ENCODE measurements at places on chromosomes 1 and 21.

- DNase-seq = no peak
Observed at GRCh38 chr1:234727018-234727940, 117.3 kb upstream of the IRF2BP2 start.

DNA sequence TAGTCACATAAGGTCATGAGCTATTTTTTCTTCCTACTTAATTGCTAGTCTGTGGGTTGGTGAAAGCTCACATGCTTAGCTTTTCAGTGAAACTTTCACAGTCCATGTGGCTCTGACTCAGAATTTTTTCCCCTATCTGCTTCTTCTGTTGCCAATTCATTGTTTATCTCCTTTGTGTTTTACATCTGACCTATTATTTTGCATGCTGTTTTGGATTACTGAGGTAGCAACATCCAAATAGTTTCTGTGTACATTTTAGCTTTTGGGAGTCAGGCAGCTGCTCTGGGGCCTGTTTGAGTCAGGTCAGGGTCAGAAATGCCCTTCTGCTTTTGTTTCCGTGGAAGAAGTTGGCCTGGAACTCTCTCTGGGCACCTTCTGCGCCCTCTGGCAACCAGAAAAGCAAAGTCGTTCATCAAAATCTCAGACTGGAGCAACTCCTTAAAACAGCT, 40.0 kb downstream of the ROR1 start:
- DNase-seq = no peak

DNA sequence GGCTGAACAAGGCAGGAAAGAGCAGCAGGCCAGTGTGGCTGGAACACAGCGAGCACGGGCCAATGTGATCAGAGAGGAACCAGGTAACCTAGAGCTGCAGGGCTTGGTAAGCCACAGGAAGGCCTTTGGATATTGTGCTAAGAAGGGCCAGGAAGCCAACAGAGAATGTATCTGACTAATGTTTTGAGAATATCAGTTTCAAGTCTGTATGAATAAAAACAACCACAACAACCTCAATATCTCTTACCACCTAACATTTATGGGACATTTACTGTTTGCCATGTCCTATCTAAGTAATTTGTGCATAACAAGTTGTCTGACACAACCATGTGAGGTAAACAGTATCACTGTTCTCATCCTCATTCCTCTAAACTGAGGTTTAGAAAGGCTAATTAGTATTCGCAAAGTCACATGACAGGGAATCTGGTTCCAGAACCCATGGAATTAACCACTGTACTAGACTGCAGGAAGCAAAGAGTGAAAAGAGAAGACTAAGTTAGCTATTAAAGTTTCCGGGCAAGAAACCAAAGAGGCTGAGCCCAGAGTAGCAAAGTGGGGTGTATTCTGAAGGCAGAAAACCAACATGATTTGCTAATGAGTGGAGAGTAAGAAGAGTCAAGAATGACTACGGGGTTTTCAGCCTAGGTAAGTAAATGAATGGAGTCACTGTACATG, 38.9 kb downstream of the SPRTN start:
- DNase-seq = no peak

- DNase-seq = no peak
Observed at GRCh38 chr1:162361349-162361748, 15.3 kb downstream of the SPATA46 start.

DNA sequence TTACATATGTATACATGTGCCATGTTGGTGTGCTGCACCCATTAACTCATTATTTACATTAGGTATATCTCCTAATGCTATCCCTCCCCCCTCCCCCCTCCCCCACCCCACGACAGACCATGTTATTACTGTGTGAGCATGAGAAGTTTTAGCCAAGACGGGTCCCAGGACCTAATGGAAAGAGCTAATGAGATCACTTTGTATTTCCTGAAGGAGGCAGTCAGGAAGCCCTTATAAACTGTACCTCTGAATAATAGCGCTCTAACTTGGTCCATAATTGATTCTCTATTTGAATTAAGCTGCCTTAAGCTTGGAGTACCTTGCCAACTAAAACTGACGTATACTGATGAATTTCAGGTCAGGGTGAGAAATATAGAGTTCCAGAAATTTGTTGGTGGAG, 4.1 kb upstream of the NEGR1 start:
- no peak for DNase-seq

DNA sequence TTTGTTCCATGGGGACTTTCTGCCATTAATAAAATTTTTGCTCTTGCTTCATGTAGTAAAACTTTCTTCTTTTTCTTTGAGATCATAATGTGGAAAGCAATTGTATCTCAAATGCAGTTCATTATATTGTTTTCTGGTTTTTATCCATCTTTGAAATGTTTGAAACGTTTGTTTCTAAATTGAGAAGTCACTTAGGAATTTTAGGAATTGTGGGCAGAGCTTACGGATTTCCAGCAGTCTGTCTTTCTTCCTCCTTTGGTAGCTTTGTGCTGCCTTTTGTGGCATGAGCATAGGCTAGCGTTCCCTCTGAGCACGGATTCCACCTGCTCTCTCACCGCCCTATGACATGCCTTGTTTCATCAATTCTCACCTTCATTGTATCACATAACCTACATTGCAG, 2.9 kb upstream of the ST6GALNAC5 start:
- no peak for DNase-seq

DNA sequence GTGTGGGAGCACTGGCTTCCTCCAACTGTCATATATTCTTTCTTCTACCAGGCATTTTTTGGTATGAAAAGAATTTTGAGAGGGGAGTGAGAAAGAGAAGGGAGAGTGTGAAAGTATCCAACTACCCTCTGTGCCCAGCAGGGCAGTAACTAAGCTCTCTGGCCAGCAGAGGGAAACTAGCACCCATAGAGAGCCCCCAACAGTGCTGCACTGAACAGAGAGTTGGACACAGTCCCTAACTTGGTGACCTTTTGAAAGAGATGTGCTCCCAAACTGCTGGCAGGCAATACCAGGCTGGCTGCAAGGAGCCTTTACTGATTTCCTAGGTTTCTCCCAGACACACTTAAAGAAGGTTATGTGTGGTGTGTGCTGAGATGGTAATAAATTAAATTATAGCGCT, 118.8 kb upstream of the PBX1 start:
- DNase-seq = no peak

DNA sequence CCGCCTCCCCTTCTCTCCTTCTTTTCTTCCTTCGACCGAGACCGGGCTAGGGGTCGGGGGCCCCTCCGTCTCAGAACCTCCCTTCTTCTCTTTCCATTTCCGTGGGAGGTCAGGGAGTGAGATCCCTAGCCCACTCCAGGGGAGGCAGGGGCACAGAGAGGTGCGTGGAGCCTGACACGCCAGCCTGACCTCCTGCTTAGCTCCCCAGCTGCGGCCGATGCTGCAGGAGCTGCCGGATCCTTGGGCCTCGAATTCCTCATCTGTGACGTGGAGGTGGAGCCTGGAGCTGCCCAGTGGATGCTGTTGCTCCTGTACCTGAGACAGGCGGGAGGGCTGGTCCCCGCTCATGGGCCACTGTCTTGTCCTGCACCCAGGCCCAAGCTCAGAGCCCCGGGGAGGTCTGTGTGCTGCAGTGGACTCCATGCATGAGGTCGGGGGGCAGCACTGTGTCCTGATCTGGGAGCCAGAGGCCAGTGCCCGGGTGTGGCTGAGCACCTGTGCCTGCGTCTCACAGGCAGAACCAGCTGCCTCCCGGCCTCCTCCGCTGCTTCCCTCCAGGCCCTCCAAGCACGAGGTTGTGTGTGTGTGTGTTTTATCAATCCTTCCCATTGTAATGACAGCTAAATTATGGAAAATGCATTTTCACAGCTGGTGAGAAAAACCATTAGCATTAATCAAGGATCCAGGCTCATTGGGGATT, 55.3 kb upstream of the TTC34 start:
- DNase-seq = no peak

DNA sequence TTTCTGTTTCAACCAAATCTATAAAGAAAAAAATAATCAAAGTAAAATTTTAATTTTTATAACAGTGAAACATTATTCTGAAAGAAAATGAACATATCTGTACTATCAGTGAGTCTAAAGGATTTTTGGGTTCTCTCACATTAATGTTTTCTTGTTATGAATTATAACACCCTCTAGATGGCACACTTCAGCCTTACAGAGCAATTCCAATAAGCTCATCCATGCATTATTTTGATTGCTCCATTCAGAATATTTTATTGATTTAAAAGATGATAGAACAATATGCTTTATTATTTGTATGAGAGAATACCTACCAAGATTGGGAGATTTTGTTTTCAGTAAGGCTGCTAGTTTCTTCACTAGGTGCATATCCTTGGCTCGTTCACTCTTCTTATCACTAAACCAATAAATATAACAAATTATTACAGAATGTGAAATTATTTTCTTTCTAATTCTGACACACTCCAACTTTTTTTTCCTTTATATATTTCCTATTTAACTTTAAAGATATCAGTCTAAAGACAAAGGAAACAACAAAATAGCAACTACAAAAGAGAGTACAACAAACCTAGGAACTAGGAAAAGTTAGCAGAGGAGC, 82.4 kb downstream of the RAB3GAP2 start:
- DNase-seq = no peak

DNA sequence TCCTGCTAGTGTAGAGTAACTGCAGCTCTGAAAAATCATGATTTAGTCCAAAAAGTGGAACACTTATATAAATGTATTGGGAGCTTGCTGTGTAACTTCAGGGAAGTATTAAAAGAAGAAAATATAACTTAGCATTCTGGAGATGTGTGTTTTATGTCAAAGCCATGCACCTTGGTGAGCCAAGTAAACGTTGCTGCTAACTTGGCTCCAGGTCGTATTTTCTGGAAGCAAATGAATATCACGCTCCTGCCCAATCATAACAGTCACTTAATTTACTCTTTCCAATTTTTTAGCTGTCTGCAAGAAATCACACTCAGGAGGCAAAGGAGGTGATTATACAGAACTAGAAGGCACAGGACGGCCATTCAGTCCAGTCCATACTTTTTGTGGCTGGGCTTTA, 61.1 kb downstream of the DOP1B start:
- DNase-seq = no peak

DNA sequence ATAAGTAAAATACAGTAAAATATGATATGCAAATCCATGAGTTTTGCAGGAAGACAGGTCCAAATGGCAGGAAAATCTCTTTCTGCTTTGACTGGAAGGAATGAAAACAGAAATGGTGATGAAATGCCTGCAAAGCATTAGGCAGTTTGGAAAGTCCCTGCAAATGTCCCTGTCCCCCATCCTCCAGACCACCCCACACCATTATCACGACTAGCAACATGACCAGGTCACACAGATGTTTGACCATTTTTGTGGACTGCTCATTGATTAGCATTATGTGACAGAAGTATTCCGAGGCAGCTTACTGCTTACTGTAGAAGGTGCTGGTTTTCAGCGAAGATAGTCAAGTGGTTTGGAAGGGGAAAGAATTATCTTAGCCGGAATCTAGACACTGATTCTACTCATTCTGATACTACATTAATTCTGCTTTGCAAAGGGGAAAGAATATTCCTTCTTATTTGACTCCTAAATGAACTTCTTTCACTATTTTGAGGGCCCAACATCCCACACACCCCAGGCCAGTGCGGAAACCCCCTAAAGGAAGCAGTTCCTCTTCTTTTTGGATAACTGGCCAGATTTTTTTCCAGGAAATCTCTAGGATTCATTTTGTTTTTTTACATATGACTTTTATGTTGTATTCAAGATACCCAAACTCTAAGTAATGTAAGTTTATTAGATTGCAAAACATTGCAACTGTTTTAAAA, 9.5 kb upstream of the CR2 start:
- DNase-seq = no peak

GRCh38 chr1:226976978-226977642, 37.0 kb downstream of the COQ8A start:
- no peak for DNase-seq

DNA sequence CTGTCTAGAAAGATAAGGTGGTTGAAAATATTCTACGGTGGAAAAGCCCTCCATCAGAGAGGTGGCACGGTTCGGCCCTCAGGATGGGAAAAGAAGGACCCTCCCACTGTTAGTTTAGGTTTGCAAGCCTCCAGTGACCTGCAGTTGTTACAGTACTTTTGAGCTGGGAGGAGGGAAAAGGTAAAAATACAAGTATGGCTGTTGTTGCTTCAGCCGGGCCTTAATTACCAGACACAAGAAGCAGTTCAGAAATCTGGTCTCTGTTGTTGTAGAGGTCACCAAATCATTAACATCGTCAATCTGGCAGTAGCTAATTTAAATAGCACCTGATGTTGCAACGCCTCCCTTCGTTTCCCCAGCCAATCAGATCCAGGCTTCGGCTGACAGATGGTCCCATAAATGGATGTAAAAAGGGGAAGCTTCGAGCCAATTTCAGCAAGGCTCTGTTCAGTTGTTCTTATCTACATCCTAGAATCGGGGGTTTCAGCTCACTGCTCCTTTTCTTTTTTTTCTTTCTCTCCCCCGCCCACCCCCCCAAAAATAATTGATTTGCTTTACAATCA, at the start of gene ELAVL4:
Gene ELAVL4 (plus strand): TSS at position 424 of the 563 bp plus-strand sequence. CDS start 270 bp downstream, outside the sequence.
- no peak for DNase-seq

DNA sequence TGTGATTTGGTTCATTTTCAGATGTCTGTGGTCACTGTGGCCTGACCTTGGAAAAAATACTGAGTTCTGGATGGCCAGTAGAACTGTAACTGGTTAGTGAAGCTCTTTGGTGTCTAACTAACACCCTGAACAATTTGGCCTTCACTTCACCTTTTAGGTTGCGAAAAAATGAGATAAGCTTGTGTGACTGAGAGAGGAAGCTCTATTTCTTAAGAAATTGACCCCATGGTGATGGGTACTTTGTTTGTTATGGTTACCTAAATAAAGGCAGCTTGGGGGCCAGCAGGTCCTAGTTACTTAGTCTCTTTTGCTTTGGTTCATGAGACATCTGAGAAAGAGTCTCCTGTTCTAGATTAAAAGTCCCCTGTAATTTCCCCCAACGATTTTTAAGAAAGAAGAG, 181.6 kb downstream of the ZNF326 start:
- no peak for DNase-seq

DNA sequence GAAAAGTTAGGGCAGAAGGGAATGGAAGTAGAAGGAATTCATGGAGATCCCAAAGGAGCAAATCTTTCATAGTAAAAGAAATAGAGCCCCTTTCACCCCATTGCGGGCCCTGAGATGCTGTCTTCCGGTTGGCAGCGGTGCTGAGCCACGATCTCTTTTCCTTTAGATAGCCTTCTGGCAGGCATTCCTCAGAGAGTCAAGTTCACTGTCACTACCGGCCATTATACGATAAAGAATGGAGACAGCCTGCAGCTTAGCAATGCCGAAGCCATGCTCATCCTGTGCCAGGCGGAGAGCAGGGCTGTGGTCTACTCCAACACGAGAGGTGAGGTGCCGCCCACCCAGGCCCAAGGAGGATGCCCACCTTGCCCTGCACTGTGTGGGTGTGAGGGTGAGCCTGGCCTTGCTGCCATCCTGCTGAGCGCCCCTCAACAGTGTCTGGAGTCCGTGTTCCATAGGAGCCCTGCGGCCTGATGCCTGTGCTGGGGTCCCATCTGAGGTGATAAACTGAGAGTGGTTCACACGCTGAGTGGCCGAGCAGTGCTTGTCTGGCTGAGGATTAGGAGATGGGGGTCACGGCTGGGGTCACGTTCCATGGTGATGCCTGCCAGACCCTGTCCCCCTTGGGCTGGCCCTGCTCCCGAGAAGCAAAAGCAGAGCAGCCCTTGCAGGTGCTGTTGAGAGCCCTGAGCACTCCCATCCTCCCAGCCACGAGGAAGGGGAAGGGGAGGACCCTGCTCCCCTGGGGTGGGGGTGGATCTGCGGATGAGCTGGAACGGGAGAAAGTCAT, 20.4 kb upstream of the PWP2 start:
- no peak for DNase-seq
